A673 (cell line): ENCODE measurements at places on chromosomes 7 and 10. TPM values are rescaled to one million over a fixed set of nuclear protein-coding genes. Genes with fewer than 3 reads are reported as not detected.

DNA sequence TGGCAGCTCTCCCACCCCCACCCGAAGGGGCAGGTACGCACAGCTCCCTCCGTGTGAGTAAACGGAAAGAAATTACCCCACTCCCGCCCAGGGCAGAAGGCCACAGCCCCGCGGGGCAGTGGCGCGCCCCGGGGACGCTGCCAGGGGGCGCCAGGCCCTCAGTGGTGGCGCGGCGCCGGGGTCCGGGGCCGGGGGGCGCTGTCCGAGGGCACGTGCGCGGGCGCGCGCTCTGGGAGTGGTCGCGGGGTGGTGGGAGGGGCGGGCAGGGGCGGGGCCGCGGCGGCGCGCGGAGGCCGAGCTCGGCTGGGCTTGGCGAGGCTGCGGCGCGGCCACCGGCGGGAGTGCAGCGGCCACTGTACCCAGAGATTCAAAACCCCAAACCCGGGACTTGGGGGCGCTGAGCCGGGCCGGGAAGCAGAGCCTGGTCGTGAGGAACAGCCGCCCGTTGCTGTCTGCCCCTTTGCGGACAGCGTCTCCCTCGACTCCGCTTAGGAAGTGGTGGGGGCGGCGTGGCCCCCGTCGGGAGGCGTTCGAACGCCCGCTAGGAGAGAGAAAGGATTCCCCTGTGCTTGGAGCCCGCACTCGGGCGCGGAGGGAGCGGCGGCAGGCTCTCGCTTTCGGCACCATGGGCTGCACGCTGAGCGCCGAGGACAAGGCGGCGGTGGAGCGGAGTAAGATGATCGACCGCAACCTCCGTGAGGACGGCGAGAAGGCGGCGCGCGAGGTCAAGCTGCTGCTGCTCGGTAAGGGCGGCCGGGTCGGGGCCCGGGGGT is at the start of gene GNAI1:
GNAI1 (plus strand) TSS at position 296 of the 773 bp plus-strand sequence; CDS start at position 626, 330 bp downstream.
- H3K27ac ChIP-seq, result peak within 1 kb of the TSS; percentile 86
- H3K4me3 ChIP-seq, result peak within 1 kb of the TSS; percentile 89
- peak; percentile 84 for DNase-seq
- H3K4me1 ChIP-seq, result peaks cover 30% of the 10 kb centered on the region

DNA sequence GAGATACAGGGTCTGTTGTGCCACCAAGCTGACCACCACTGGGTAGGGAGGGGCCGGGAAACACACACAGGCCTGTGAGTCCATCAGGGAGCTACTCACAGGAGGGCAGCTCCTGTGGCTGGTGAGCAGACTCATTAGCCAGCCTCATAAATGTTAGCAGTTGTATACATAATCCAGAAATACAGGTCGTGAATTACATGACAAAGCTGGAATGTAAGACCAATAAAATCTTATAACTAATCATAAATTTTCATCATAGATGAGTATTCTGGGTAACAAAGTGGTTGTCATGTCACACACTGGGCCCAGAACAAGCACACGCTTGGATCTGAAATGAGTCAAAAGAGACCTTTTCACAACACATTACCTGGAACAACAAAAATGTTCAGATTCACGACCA is 642.6 kb upstream of the AUTS2 start:
- DNase-seq, result no peak
- no peak overlapping the region for H3K27ac ChIP-seq
- no peaks in the 10 kb centered on the region for H3K4me1 ChIP-seq
- no peaks in the 10 kb centered on the region for H3K36me3 ChIP-seq
- no peak overlapping the region for H3K4me3 ChIP-seq

DNA sequence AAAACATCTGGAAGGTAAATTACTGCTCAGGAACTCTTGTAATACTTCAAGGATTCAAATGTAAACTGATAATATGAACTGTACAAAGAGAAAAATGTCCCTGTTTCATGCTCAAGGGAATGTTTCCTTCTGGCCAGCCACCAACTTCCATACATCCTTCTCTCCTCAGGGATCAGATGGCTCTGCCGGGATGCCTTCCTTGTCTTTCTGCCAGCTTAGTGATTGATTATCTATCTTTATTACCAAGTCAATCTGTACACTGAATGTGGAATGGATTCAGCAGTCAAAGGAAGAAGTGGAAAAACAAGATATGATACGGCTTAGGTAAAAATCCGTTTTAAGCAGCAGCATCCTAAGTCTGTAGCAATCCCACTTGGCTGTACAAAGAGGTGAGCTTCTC is 178.3 kb downstream of the PTN start:
- no peaks in the 10 kb centered on the region for H3K4me1 ChIP-seq
- H3K27ac ChIP-seq, result no peak overlapping the region
- H3K36me3 ChIP-seq, result no peaks in the 10 kb centered on the region
- H3K4me3 ChIP-seq, result no peak overlapping the region
- H3K27me3 ChIP-seq, result no peaks in the 10 kb centered on the region
- no peak for DNase-seq

- H3K36me3 ChIP-seq, result no peaks in the 10 kb centered on the region
- H3K27me3 ChIP-seq, result peaks cover 4% of the 10 kb centered on the region
- H3K4me1 ChIP-seq, result no peaks in the 10 kb centered on the region
- no peak for DNase-seq
- H3K27ac ChIP-seq, result no peak overlapping the region
Measured at GRCh38 chr7:28608731-28609130, 196.4 kb downstream of the CREB5 start.

FKBP9 gene
- 28.6 and 39.1 TPM in 2 replicates for total RNA-seq

DNA sequence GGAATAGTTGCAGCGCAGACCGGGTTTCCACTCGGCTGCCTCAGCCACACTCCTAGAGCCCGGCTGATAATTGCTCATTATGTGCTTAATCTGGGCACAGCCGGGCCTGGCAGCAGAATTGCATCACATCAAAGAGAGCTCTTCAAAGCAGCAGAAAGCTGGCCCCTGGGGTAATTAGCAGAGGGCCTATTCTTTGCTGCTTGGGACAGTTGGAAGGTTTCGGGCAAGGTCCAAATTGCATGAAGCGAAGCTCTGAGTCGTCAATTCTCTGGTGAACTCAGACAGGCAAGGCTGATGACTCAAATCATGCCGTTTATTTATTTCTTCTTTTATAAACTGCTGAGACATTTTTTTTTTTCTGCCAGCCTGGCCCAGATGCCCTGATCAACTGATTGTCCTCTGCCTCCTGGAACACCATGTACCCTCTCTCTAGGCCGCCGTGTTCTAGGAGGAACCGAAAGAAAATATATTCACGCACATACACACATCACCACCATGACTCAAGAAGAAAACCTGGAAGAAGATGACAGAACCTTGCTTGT is 242.2 kb downstream of the RAB11FIP2 start:
- H3K4me1 ChIP-seq, result no peaks in the 10 kb centered on the region
- H3K27ac ChIP-seq, result no peak overlapping the region
- H3K4me3 ChIP-seq, result no peak overlapping the region

GRCh38 chr7:91835091-91835825 is 45.2 kb downstream of the MTERF1 start:
- peak overlapping the region; percentile 11 for H3K4me3 ChIP-seq
- H3K36me3 ChIP-seq, result no peaks in the 10 kb centered on the region
- H3K27ac ChIP-seq, result peak overlapping the region; percentile 83
- no peaks in the 10 kb centered on the region for H3K27me3 ChIP-seq
- DNase-seq, result peak; percentile 95

DNA sequence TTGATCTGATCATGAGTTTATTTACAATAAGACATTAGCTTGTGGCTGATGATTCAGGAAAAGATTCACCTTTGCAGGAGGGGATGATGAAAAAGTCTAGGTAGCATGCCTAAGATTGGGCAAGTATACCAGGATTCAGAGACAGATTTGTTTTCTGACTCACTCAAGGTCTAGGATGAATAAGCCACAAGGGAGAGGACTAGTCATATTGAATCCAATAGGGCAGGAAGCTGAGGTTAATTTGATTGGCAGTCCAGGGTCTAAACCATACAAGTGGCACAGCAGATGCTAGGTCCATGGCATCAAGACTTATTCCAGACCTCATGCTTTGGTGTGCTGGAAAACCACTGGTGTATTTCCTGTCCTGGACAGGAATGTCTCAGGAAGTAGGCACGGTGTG is 1133.4 kb downstream of the XPNPEP1 start:
- no peak overlapping the region for H3K27ac ChIP-seq
- H3K4me3 ChIP-seq, result no peak overlapping the region
- peak; percentile 22 for DNase-seq
- H3K36me3 ChIP-seq, result no peaks in the 10 kb centered on the region

DNA sequence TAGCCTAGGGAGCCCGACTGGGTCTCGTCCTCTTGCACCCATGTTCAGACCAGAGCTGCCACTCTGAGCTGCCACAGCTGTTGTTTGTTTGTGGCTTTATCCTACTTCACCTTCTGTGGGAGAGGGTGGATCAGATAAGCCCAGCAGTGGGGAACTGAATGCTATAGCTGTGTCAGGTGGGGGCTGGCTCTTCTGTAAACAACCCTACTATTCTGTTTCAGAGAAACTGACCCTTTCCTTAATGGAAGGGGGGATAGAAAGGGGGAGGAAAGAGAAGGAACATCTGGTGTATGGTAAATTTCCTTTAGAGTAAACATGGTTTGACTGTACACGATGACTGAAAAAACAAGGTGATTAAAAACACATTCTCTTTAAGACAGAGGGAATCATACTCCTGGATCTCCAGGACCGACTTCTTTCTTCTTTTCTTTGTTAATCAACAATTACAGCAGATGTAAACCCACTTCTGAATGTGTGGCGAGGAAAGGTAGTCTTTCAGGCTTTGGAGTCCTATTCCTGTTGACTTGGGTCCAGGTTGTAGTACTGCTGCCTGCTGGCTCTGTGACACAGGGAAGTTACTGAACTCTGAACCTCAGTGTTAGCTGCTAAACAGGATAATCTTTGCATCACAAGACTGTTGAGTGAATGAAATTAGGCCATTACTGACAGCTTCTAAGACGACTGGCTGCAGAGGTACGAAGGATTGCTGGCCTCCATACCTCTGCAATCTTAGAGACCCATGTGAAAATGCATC is 6.0 kb downstream of the PRXL2A start:
- H3K4me1 ChIP-seq, result peaks cover 68% of the 10 kb centered on the region
- peak overlapping the region; percentile 67 for H3K27ac ChIP-seq
- no peak overlapping the region for H3K4me3 ChIP-seq
- no peaks in the 10 kb centered on the region for H3K36me3 ChIP-seq
- DNase-seq, result no peak

CFTR gene
- 0.19 and 0.37 TPM in 2 replicates for total RNA-seq

CYP26C1 gene
- total RNA-seq, result 0.13 and 0.20 TPM in 2 replicates

DNA sequence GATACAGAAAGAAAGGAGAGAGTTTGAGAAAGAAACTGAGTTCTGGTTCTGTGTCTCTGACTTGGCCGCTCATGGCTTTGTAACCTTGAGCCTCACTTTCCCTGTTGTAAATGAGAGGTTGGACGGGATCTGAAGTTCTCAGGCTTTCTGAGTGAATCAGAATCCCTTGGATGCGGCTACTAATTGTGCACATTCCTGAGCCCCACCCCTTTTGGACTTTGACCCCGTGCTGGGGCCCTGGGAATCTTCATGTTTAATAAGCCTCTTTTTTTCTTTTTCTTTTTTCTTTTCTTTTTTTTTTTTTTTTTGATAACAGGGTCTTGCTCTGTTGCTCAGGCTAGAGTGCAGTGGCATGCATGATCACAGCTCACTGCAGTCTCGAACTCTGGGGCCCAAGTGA is 26.9 kb downstream of the SLC25A28 start:
- H3K27ac ChIP-seq, result no peak overlapping the region
- no peaks in the 10 kb centered on the region for H3K27me3 ChIP-seq
- H3K4me1 ChIP-seq, result no peaks in the 10 kb centered on the region
- DNase-seq, result no peak
- H3K36me3 ChIP-seq, result no peaks in the 10 kb centered on the region
